Activated CD4-positive, alpha-beta memory T cell treated with anti-CD3 and anti-CD28 coated beads, Interleukin-2, amount 10 ng/mL, durations not matched to agents 7 days and 5 days (primary cell): ENCODE measurements at places on chromosomes 5 and 9.

DNA sequence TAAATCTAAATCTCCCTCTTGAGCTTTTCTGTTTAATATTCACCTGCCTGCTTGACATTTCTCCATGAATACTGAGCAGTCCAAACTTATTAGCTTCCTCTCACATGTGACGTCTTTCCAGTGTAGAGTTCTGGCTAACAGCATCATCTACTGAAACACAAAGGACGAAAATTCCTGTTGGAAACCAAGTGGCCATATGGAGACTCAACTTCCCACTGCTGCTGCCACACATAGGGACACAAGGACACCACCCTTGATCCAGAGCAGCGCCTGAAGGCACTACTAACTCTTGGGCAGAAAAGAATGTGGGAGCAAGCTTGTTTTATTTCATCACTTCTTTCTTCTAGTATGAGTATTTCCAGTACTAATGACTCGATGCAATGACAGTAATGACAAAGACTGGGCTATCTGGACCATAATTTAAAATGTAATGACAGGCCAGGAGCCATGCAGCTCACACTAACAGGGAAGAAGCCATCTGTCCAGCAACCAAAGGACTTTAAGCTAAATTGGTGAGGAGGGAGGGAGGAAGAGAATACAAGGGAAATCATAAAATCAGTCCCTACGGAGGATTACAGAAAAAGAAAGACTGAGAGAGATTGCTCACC is 19.2 kb downstream of the RNF130 start:
- DNase-seq: no peak

GRCh38 chr5:18010053-18010452 is 375.8 kb downstream of the TAF11L14 start:
- DNase-seq: no peak

GRCh38 chr5:81234299-81234698 is 1.2 kb downstream of the CKMT2 start:
- DNase-seq: no peak

- no peak for DNase-seq
These were observed 17.9 kb downstream of the ZSWIM6 start for GRCh38 chr5:61349935-61350334.

GRCh38 chr9:29866556-29866955 is 2293.3 kb upstream of the C9orf72 start:
- DNase-seq: no peak

DNA sequence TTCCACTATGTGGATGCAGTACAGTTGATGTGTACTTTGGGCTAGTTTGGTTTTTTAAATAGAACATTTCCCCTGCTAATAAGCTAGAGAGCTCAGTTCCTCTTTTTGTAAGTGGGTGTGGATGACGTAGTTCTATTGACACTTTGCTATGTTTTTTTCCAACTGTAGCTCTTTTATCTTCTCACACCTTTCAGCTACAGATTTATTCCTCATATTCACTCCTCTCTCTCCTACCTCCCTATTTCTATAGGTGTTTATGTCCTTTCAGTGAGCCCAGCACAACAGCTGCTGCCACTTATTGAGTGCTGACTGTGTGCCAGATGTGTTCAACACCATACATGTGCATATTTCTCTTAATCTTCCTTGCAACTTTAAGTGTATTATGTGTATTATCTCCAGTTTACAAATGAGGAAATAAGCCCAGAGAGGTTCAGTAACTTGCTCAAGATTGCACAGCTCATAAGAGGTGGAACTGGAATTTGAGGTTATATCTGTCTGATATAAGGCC is 215.7 kb downstream of the SEMA6A start:
- no peak for DNase-seq

DNA sequence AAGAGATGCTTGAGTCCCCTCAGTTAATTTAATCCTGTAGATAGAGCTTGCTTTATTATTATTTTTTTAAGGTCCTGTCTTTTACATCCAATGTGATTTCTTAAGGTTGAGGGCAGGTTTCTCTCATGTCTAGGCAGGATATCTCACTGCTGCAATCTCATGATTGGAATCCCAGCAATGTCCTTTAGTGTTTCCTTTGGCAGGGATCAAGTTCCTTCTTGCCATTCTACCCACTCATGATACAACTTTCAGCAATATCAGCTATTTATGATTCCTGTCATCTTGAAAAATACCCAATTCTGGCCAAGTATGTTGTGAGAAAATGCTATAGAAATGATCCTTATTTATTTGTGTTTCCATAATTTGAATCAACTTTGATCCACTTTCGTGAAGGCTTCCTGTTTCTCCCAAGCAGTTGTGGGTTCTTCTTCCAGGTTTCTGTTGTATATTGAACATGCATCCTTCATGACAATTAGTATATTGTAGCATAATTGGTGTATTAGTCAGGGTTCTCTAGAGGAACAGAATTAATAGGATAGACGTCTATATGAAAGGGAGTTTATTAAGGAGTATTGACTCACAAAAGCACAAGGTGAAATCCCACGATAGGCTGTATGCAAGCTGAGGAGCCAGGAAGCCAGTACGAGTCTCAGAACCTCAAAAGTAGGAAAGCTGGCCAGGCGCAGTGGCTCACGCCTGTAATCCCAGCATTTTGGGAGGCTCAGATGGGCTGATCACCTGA is 18.4 kb upstream of the VPS13A start:
- no peak for DNase-seq

GRCh38 chr5:176864755-176865154 is 34.4 kb downstream of the HK3 start:
- DNase-seq: no peak

- DNase-seq: no peak
These were observed 78.3 kb upstream of the TRIO start for GRCh38 chr5:14064841-14065240.

- no peak for DNase-seq
These were observed 41.8 kb upstream of the S1PR3 start for GRCh38 chr9:88949425-88949824.

GRCh38 chr9:86350006-86350760 is 4.0 kb downstream of the TUT7 start:
- no peak for DNase-seq

DNA sequence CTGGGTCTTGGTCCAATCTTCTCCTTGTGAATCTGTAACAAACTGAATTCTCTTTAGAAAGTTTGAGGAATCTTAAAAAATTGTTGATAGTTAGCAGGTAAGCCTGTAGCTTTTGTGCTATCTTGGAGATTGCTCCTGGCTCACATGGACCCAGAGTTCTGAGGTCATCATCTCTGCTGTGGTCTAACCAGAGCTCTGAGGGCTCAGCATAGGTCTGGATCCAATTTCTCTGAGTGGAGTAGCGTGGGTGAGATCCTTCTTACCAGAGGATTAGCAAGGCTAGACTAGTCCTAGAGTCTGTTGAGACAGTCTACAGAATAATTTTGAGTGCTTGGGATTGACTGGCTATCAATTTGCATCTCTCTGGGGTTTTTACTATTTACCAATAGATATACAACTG is 60.5 kb upstream of the IL6ST start:
- no peak for DNase-seq

DNA sequence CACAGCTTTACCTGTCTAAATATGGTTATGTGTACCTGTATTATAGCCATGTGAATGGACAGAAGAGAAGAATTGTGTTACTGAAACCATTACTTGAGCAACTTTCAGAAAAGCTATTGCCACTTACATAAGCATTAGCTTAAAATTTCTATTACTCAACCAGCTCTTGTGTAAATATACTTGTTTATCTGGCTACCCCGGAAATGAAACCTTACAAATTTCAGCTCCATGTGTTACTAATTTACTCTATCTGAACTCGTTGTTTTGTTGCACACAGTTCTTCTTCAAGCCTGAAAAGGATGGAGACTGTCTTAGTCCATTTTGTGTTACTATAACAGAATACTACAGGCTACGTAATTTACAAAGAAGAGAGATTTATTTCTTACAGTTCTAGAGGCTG is 22.5 kb upstream of the ADAMTSL1 start:
- DNase-seq: no peak

- DNase-seq: no peak
These were observed 79.0 kb upstream of the PTCH1 start for GRCh38 chr9:95595721-95596295.

DNA sequence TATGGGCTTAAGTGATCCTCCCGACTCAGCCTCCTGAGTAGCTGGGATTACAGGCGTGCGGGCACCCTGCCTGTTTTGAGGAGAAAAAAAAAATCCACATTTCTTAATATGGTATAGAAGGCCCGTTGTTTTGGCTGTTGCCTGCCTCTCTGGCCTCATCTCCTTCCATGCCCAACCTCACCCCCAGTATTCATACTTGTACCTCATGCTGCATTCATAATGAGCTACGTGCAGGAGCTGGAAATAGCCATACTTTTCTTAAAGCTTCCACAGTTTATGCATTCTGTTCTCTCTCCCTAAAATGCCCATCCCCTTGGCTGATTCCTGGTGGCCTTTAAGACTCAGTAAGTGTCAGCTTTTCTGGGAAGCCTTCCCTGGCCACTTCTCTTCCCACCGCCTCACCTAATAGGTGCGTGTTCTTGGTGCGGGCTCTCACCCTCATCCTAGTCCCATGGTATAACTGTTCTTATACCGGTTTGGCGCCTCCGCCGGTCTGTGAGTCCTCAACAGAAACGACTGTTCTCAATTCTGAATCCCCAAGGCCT is 2.1 kb upstream of the TPM2 start:
- no peak for DNase-seq

DNA sequence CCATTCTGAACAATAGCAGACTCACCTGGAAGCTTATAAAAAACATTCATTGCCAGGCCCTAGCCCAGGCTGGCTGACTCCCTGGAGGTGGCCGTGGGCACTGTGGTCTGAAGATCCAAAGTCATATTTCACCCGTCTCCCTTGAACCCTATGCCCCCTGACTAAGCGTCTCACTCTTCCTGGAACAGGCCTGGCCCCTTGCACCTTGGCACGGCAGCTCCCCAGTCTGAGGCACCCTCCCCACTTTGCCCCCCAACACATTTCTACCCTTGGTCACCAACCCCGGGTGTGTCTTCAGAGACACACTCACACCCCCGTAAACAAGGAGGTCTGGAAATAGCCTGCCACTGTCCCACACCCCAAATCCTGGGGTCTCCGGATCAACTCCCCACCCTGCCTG is 68.6 kb upstream of the LMX1B start:
- DNase-seq: no peak

GRCh38 chr5:119966028-119966427 is 336.7 kb downstream of the FAM170A start:
- no peak for DNase-seq

GRCh38 chr9:113705306-113705927 is 170.7 kb upstream of the ZNF618 start:
- no peak for DNase-seq

DNA sequence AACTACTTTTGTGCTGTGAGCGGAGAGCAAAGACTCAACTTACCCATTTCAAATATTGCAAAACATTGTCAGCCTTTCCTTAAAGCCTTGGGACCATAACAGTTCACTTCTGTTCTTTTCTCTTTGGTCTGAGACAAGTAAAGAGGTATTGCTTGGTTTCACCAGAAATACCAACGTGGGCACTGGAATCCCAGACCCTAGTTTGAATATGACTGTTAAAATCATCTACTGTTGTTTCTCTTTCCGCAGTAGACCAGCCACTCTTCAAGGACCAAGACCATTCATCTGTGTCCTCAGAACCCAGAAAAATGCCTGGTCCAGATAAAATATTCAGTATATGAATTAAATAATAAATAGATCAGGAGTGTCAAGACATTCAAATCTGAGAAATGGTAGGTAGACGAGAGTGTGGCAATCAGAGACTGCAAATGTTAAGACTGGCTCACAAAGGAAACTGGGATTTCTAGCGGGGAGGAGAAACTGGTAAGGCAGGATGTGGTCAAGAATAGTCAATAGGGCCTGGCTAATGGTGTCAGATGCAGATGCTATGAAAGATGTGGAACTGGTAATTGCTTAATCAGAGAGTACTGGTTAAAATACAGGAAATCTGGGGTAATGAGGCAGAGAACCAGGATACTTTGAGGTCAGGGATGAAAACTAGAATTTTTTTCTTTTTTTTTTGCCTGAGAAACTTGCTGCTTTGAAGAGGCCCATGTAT is 82.1 kb upstream of the IL33 start:
- no peak for DNase-seq

DNA sequence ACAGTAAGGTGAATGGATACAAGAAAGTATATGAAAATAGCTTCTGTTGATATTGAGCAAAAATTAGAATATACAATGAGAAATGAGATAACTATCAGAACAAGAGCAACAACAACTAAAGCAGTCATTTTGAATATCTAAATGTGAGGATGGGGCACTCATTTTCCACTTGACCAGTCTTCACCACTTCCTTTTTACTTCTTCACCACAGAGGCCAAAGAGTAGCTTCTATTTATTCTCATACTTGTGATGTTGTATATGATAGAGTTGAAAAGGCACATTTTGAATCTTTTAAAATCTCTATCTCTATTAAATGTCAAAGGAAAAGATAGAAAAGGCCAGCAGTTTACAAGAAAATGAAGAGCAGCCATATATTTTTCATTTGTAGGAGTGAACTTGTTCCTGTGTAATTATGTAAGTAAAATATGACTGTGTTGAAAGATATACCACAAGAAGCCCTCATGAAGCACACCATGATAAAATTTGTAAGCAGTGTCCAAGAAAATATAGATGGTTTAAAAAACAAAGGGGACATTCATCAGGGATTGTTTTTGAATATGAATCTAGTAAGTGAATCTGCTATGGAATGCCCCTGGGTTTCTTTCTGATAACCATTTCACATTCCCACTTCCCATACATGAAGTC is 39.2 kb downstream of the ADAMTS19 start:
- DNase-seq: no peak

GRCh38 chr9:131029574-131029952 is 20.6 kb downstream of the LAMC3 start:
- DNase-seq: no peak

DNA sequence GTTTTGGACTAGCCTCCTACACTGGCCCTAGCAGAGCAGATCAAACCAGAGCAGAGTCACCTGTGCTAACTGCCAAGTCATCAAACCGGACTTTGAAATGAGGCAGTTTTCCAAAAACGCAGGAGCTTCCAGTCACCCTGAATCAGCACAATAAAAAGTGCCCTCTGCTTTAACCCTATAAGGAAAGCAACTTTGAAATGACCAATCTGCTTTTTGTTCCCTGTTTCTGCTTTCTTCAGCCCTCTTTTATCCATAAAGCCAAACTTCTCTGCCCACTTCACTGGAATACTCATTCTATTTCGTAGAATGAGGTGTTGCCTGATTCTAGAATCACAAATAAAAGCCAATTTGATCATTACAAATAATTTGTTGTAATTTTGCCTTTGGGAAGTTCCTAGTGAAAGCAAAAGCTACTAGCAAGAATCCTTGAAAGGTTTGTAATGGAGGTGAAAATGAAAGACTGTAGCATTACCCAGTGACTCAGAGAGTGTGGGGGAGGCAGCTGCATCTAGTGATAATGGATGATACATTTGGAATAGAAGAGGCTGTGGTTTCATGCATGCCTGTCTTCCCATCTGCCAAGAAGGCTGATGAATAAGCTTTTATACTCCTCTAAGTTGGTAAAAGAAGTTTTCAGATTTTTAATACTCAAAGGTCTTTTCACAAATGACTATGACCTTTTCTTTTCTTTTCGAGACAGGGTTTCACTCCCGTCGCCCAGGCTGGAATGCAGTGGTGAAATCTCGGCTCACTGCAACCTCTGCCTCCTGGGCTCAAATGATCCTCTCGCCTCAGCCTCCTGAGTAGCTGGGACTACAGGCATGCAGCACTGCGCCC is 14.9 kb downstream of the SPAAR start:
- DNase-seq: no peak

GRCh38 chr9:129402931-129403778 is 217.7 kb downstream of the C9orf50 start:
- DNase-seq: no peak

GRCh38 chr5:128014578-128014977 is 69.0 kb upstream of the SLC12A2 start:
- DNase-seq: no peak
